ENCODE measurements at places on chromosomes 6 and 20. TPM values are rescaled to one million over a fixed set of nuclear protein-coding genes. Genes with fewer than 3 reads are reported as not detected.

Gene TCEA2
- 20.7 TPM for total RNA-seq

Gene SNAP25
- total RNA-seq: 0.15 TPM

Gene HRH3
- total RNA-seq: not detected

Gene PSORS1C2
- total RNA-seq: not detected

Gene LY6G6D
- total RNA-seq: not detected

Gene PPP1R14C
- not detected for total RNA-seq

Gene PTPRT
- total RNA-seq: not detected

Gene SLC24A3
- not detected for total RNA-seq

Gene NKX2-2
- not detected for total RNA-seq

Gene PLN
- under 0.01 TPM for total RNA-seq

Gene XKR7
- total RNA-seq: not detected

Gene DEFB132
- not detected for total RNA-seq

Gene MARCKS
- 150 TPM for total RNA-seq

Gene SLC32A1
- not detected for total RNA-seq

Gene SNX5
- 133 TPM for total RNA-seq

Gene IP6K3
- not detected for total RNA-seq

Gene PTK7
- total RNA-seq: 42.9 TPM

Gene RAMACL
- total RNA-seq: 2.4 TPM

Gene EPB41L1
- 4.9 TPM for total RNA-seq

Gene SPATS1
- total RNA-seq: not detected

Gene ADGRF5
- 2.9 TPM for total RNA-seq

Gene SUN5
- total RNA-seq: not detected

Gene LAMA5
- total RNA-seq: 68.2 TPM

Gene PRDM1
- 0.30 TPM for total RNA-seq

Gene RPP40
- 20.2 TPM for total RNA-seq

Gene PAQR8
- 8.4 TPM for total RNA-seq

Gene SAMD3
- total RNA-seq: not detected

Gene MYL9
- total RNA-seq: 1.7 TPM

Gene CD83
- total RNA-seq: 1.2 TPM

Gene RBPJL
- not detected for total RNA-seq

Gene TNFRSF6B
- total RNA-seq: 41.5 TPM

Gene ZNF831
- not detected for total RNA-seq

Gene DEFB114
- not detected for total RNA-seq

Gene SEC23B
- total RNA-seq: 41.9 TPM

Gene HNF4A
- total RNA-seq: not detected

Gene MRAP2
- total RNA-seq: 18.8 TPM

Gene TMEM170B
- total RNA-seq: 3.6 TPM

Gene ADGRB3
- under 0.01 TPM for total RNA-seq

Gene TCFL5
- total RNA-seq: 9.3 TPM

Gene CNBD2
- total RNA-seq: 1.4 TPM

Gene BTNL2
- not detected for total RNA-seq

Gene TSPO2
- total RNA-seq: not detected

Gene DSP
- 0.46 TPM for total RNA-seq

Gene LY6G6C
- not detected for total RNA-seq

Gene KIF25
- total RNA-seq: not detected

Gene TSBP1
- not detected for total RNA-seq

Gene ANGPT4
- total RNA-seq: not detected

Gene LKAAEAR1
- total RNA-seq: 0.97 TPM

Gene CLIC1
- 1,138 TPM for total RNA-seq

Gene OPN5
- not detected for total RNA-seq

Gene GPR6
- not detected for total RNA-seq

Gene CDH4
- total RNA-seq: under 0.01 TPM

Gene NOP56
- total RNA-seq: 234 TPM

Gene XRN2
- total RNA-seq: 109 TPM

Gene HCRTR2
- not detected for total RNA-seq

Gene GLP1R
- total RNA-seq: not detected

Gene OXT
- total RNA-seq: not detected

Gene NMBR
- total RNA-seq: not detected

Gene TPD52L1
- total RNA-seq: 2.3 TPM

Gene WFDC13
- total RNA-seq: not detected

Data from epithelial cell of umbilical artery (primary cell).